ENCODE measurements at places on chromosomes 16 and 17.

- no peak for DNase-seq
Observed at GRCh38 chr16:54652201-54652770, 278.4 kb upstream of the IRX5 start.

- DNase-seq, result no peak
Observed at GRCh38 chr17:76927577-76927976, 59.4 kb downstream of the MGAT5B start.

GRCh38 chr17:68450391-68450790 is 6.9 kb downstream of the WIPI1 start:
- DNase-seq, result no peak

- DNase-seq, result no peak
Observed at GRCh38 chr16:19829844-19830692, 54.6 kb downstream of the GPRC5B start.

DNA sequence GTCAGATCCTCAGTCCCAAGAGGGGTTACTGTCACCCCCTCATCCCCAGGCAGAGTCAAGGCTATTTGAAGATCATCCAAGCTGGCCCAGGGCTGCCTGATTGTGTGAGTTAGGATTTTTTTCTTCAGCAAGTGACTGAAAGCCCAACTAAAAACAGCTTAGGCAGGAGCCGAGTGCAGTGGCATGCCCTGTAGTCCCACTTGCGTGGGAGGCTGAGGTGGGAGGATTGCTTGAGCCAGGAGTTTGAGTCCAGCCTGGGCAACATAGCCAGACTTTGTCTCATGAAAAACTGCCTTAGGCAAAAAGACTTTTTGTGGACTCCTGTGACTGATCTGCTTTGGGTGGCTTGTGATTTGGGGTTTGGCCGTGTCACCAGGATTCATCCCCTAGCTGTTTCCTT is 19.9 kb downstream of the PGS1 start:
- no peak for DNase-seq

GRCh38 chr17:5897275-5897911 is 172.8 kb upstream of the WSCD1 start:
- no peak for DNase-seq

GRCh38 chr17:78082988-78083387 is 45.6 kb downstream of the TMC6 start:
- DNase-seq, result no peak

GRCh38 chr16:82135844-82136243 is 34.2 kb downstream of the MPHOSPH6 start:
- no peak for DNase-seq

DNA sequence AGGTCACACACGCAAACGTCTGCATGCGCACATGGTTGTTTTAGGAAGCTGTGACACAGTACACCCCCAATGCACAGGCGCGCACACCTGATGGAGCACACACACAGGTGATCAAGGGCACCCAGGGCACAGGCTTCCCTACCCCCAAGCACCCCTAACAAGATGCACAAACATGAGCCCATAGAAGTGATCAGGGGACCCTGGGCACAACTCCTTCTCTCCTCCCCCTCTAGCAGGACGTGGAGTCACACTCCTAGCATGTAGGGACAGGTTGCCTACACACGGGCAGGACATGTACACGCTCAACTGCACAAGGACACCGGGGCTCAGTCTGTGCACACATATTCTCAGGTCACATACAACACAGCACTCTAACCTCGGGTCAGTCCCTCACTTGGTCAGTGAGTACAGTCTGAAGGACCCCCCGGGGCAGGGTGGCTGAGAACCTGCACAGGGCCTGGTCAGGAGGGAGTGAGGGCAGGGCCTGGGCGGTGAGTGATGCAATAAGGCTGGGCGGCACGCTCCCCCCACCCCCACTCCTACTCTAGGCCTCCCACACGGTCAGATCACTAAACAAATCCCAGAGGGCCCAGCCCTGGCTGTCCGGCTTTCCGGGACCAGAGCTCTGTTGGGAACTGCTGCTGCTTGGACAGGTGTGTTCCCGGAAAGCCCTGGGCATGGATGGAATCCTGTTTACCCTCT is 751 bp upstream of the DOC2B start:
- no peak for DNase-seq

GRCh38 chr17:34051046-34051445 is 204.0 kb upstream of the CCL2 start:
- no peak for DNase-seq

GRCh38 chr17:29251184-29251583 is 4.5 kb downstream of the CRYBA1 start:
- DNase-seq, result no peak

DNA sequence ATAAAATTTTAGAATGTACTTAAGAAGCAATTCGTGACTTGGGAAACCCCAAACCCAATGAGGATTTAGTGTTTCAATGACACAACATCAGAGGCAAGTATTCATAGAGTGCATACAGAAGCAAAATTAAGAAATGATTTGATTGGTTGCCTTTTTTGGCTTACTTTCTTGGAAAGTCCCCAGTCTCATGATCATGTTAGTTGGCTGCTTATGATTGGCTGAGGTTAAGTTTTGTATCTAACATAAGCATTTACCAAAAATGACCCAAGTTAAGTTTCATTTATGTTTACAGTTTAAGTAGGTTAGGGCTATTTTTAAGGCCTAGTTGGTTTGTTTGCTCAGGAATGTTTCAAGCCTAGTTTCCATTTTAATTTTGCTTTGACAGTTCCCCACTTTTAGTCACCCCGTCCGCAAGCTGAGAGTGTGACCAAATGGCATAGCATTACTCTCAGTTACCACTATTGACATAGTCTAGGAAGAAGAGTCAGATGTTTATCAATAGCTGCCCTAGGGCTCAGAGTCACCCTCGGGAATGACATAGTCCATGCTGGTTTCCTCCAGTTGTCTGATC is 36.2 kb downstream of the DGKE start:
- DNase-seq, result no peak

DNA sequence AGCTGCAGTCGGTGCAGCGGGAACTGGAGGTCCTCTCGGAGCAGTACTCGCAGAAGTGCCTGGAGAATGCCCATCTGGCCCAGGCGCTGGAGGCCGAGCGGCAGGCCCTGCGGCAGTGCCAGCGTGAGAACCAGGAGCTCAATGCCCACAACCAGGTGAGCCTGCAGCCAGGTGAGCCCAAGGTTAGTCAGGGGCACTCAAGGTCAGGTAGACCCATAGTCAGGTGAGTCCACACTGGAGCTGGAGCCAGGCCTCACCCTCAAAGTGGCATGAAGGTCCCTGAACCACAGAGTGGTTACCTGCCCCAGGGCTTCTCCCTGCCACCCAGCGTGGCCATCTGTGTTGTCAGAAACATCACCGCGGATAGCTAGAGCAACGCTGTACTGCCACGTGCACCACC is 32.2 kb downstream of the PLD6 start:
- DNase-seq, result no peak

GRCh38 chr17:27976331-27976730 is 66.1 kb upstream of the NLK start:
- no peak for DNase-seq

DNA sequence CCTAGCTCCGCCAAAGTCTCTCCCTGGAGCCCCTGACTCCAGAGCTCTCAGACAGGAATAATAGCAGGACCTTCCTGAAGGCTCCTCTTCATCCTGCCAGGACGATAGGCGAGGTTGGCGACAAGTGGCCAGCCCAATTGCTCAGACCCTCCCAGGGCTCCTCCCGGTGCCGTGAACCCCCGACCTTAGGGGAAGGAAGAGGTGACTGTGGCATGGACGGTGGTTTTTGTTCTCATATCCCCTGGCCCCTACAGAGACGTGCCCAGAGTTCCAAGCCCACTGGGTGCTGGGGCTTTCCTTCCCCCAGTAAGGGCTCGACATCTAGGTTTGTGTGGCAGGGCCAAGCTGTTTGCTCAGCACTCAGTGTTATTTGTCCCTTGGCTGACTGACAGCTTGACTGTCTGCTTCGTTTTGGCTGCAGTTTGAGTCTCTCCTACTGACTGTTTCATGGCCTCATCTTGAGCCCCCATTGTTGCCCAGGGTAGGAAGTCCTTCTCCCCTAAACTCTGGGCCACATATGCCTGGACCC is 4.6 kb upstream of the ADCY7 start:
- DNase-seq, result no peak

DNA sequence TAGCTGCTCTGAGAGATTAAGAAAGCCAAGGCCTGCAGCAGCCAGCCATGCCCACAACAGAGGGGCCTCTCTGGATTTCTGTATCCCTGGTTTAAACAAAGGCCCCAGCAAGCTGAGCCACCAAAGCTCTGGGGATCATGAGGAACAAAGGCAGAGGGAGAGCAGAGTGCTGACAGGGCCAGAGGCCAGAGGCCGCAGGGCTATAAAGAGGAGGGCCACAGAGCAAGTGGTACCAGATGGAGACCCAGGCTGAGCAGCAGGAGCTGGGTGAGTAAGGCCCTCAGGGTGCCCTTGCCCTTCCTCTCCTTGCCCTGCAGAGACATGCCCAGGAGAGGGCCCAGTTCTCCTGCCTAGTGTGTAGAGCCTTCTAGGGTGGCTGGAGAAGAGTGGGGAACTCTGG is at the start of gene CRYBA1:
TSS of gene CRYBA1 (plus strand) at position 232 of the 400 bp plus-strand sequence. CDS start at position 237, 5 bp downstream.
- no peak for DNase-seq

All from activated T-helper 1 cell treated with Interleukin-2 at 50 U/mL for 16 hours (primary cell).